CD8-positive, alpha-beta memory T cell (primary cell): ENCODE measurements at places on chromosomes 7 and 10. TPM values are rescaled to one million over a fixed set of nuclear protein-coding genes. Genes with fewer than 3 reads are reported as not detected.

- no peak overlapping the region for H3K27ac ChIP-seq
- H3K27me3 ChIP-seq: no peaks in the 10 kb centered on the region
- no peaks in the 10 kb centered on the region for H3K36me3 ChIP-seq
- no peak for DNase-seq
- no peaks in the 10 kb centered on the region for H3K4me1 ChIP-seq
- H3K4me3 ChIP-seq: no peak overlapping the region
These were observed 185.1 kb upstream of the PRPS1L1 start for GRCh38 chr7:18212758-18213157.

- H3K4me1 ChIP-seq: no peaks in the 10 kb centered on the region
- DNase-seq: no peak
- H3K4me3 ChIP-seq: no peak overlapping the region
- no peak overlapping the region for H3K27ac ChIP-seq
These were observed 125.7 kb downstream of the OAT start for GRCh38 chr10:124292911-124293615.

- no peaks in the 10 kb centered on the region for H3K4me1 ChIP-seq
- H3K27ac ChIP-seq: no peak overlapping the region
- no peak overlapping the region for H3K4me3 ChIP-seq
- DNase-seq: peak; percentile 63
- no peaks in the 10 kb centered on the region for H3K27me3 ChIP-seq
These were observed 6.2 kb upstream of the AHCYL2 start for GRCh38 chr7:129218514-129219062.

DNA sequence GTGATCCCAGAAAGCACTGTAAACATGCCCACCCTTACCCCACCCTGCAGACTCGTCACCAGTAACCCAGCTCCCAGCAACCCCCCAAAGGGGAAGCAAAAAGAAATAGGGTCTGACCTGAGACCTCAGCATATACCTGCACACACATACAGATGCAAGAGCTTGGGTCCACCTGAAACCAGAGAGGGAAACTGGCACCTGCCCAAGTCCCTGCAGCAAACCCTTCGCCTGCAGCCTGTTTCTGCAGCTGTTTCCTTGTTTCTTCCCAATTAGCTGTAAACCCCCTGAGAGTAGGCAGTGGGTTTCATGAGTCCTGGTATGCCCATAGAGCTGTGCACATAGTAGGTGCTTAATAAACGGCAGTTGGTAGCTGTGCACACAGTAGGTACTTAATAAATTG is 140.5 kb downstream of the FGFR2 start:
- H3K4me1 ChIP-seq: no peaks in the 10 kb centered on the region
- H3K36me3 ChIP-seq: no peaks in the 10 kb centered on the region
- no peak for DNase-seq
- H3K27ac ChIP-seq: no peak overlapping the region
- no peak overlapping the region for H3K4me3 ChIP-seq
- H3K27me3 ChIP-seq: no peaks in the 10 kb centered on the region

- DNase-seq: no peak
- H3K4me1 ChIP-seq: no peaks in the 10 kb centered on the region
- no peak overlapping the region for H3K27ac ChIP-seq
- H3K4me3 ChIP-seq: no peak overlapping the region
These were observed 37.1 kb upstream of the COMTD1 start for GRCh38 chr10:75272896-75273295.

- H3K27ac ChIP-seq: no peak overlapping the region
- H3K4me1 ChIP-seq: no peaks in the 10 kb centered on the region
- H3K27me3 ChIP-seq: no peaks in the 10 kb centered on the region
- H3K36me3 ChIP-seq: no peaks in the 10 kb centered on the region
- DNase-seq: no peak
These were observed 884.6 kb upstream of the GHITM start for GRCh38 chr10:83254698-83255097.

- no peaks in the 10 kb centered on the region for H3K27me3 ChIP-seq
- H3K36me3 ChIP-seq: no peaks in the 10 kb centered on the region
- no peak overlapping the region for H3K27ac ChIP-seq
- no peak overlapping the region for H3K4me3 ChIP-seq
These were observed 272.9 kb upstream of the KLF6 start for GRCh38 chr10:4057725-4058513.

DNA sequence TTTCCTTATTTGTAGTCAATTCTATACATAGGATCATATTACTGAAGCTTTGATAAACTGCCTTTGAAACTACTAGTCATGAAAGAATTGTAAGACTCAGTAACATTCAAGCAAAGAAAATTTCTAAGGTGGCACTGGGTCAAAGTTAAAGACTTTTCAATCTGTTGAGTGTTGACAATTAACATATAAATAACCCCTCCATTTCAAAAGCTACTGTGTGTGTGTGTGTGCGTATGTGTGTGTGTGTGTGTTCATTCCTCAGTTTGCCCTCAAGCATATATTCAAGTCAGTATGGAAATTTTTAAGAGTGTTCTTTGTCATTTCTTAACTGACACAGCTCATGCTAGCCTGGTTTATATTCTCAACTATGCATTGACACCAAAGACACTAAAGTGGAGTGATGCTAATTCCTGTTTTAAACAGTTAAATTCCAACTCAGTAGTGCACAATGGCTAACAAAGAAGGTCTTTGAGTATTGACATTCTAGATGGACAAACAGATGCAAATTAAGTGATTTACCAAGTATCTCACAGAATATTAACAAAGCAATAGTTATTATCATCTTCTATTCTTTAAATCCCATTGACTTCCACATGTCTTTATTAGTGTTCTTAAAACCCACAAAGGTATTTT is 314.8 kb upstream of the GRM3 start:
- H3K36me3 ChIP-seq: no peaks in the 10 kb centered on the region
- no peak for DNase-seq
- H3K4me1 ChIP-seq: no peaks in the 10 kb centered on the region

DNA sequence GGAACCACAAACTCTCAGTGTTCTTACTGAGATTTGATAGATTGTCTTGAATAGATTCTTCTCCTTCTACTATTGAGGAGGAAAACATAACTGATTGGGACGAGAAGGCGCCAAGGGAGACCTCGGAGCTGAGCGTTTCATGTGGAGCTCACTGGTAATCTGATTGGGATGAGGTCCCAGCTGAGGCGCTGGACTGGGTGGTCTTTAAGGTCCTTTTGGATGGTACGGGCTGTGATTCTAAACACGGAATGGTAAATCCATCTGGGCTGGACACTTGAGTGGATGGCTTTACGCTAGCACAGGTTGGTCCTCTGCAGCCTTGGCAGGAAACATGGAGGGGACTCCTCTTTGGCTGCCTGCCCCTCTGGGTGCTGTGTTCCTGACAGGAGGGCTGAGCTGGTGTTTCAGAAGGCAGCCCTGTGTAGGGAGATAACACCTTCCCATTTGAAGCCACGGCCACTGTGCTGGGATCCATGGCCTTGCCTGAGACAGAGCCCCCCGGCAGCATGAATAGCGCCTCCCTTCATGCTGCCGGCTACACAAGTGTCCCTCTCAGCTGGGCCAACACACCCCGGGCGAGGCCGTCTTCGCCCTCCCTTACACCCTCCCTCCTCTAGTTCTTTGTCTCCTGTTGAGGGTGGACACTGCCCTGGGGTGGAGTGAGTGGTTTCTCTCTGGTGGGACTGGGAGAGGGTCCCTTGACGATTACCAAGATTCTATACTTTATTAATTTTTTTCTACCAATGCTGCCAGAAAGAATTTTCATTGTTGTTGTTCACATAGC is 203.2 kb upstream of the SHH start:
- no peaks in the 10 kb centered on the region for H3K27me3 ChIP-seq
- no peaks in the 10 kb centered on the region for H3K36me3 ChIP-seq
- no peak for DNase-seq
- H3K4me1 ChIP-seq: no peaks in the 10 kb centered on the region

GRCh38 chr7:81036057-81036456 is 117.2 kb upstream of the SEMA3C start:
- H3K27me3 ChIP-seq: no peaks in the 10 kb centered on the region
- no peak for DNase-seq
- no peak overlapping the region for H3K27ac ChIP-seq
- no peaks in the 10 kb centered on the region for H3K36me3 ChIP-seq
- no peaks in the 10 kb centered on the region for H3K4me1 ChIP-seq
- H3K4me3 ChIP-seq: no peak overlapping the region

DNA sequence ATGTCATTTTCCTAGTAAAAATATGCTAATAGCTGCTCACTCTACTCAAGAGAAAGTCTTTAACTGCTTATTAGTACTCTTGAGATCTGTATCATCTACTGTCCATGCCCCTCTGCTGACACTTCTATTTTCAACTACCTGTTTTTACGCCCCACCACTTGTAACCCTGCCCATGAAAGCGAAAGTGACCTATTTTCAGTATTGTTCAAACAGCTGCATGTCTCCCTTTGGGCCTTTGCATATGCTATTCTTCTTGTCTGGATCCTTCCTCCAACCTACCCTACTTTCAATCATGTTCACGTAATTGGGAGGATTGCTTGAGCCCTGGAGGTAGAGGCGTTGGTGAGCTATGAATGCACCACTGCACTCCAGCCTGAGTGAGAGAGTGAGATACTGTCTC is 1481.3 kb downstream of the GATA3 start:
- no peak overlapping the region for H3K27ac ChIP-seq
- no peaks in the 10 kb centered on the region for H3K4me1 ChIP-seq
- H3K36me3 ChIP-seq: no peaks in the 10 kb centered on the region
- no peak overlapping the region for H3K4me3 ChIP-seq

DNA sequence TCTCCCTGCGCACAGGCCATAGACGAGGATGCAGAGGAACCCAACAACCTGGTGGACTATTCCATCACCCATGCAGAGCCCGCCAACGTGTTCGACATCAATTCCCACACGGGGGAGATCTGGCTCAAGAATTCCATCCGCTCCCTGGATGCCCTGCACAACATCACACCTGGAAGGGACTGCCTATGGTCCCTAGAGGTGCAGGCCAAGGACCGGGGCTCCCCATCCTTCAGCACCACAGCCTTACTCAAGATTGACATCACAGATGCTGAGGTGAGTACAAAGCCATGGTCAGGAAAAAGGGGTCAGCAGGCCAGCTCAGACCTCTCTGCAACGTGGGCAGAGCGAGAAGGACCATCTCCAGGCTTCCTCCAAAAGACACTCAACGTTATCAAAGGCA is 12.3 kb downstream of the LRIT2 start:
- DNase-seq: no peak
- no peaks in the 10 kb centered on the region for H3K36me3 ChIP-seq
- no peak overlapping the region for H3K27ac ChIP-seq
- no peaks in the 10 kb centered on the region for H3K4me1 ChIP-seq

DNA sequence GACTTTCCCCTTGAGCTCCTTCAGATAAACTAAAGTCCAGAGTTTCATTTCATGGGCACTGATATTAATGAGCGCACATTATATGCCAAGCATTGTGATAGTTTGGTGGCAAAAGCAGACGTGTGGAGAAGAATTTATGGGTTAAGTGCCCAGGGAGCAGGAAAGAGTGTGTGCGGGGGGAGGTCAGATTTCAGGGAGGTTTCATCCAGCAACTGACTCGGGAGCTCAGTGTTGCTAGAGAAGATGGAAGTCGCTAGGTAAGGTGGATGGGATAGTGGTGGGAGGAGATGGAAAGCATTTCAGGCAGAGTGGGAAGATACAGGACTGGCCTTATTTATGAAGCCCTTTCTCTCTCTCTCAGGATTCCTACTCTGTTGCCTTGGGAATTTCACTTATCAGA is 223.0 kb downstream of the SNX10 start:
- DNase-seq: no peak
- H3K4me1 ChIP-seq: no peaks in the 10 kb centered on the region
- H3K36me3 ChIP-seq: no peaks in the 10 kb centered on the region

DNA sequence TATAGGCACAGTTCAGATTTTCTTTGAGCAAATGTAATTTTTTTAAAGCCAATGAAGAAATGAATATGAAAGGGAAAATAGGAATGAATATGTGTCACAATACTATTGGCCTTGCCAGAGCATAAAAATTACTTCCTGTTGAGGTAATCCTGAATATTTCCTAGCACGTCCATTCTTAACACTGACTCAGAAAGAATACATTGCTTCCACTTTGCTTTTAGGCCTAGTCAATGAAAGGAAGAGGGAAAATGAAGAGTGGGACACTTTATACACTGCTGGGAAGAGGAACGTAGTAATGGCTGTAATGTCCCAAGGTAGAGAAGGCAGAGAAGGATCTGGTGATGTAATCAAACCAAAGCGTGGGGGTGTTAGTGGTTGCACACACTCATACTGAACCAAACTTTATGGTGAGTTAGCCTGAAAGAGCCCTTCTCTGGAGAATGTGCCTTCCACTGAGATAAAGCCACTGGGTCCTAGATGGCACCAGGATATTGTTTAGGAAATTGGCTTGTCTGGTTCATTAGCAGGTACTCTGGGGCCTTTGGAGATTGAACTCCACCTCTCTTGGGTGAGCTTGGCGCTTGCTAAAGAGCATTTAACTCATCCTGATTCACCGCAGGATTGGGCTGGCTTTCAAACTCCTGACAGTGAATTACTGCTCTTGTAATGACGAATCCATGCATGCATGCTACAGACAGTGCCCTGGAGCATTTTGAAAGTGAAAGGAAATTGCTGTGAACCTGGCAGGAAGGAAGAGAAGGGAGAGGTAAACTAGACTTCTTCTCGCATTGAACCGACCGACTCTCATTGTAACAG is 254.9 kb downstream of the KIAA1217 start:
- H3K36me3 ChIP-seq: no peaks in the 10 kb centered on the region
- no peak for DNase-seq

- H3K27ac ChIP-seq: no peak overlapping the region
- no peaks in the 10 kb centered on the region for H3K4me1 ChIP-seq
- no peaks in the 10 kb centered on the region for H3K27me3 ChIP-seq
- H3K36me3 ChIP-seq: no peaks in the 10 kb centered on the region
- no peak for DNase-seq
These were observed 150.1 kb upstream of the BMPER start for GRCh38 chr7:33754933-33755928.

DNA sequence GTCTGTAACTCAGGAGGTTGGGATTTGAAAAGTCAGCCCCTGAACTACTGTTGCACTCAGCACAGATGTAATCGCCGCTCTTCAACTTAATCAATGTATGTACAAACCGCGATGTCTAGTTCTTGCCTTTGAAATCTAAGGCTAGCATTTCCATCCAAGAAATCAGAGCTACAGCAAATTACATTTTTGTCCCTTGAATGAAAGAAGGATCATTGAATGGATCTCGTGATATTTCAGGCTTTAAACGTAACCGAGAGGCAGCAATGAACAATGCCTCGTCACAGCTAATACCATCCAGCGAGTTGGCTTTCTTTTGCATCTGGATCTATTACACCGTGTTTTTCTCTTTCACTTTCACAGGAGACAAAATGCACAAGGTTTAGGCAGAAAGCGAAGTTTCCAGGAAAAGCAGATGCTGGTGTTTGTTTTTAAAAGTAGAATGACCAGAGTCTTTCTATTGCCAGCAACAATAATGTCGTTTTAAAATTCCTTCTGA is 5.5 kb downstream of the SKIDA1 start:
- no peak for DNase-seq
- H3K4me1 ChIP-seq: peaks cover 41% of the 10 kb centered on the region
- H3K4me3 ChIP-seq: no peak overlapping the region
- no peaks in the 10 kb centered on the region for H3K36me3 ChIP-seq

The STYXL1 gene
- 40.7 TPM for total RNA-seq

The SPDYE1 gene
- total RNA-seq: not detected

The GPR15LG gene
- not detected for total RNA-seq

The NRP1 gene
- 2.2 TPM for total RNA-seq

The CPED1 gene
- total RNA-seq: 0.27 TPM

The CPN1 gene
- total RNA-seq: not detected

The YAE1 gene
- total RNA-seq: 14.2 TPM

The GBX1 gene
- not detected for total RNA-seq
